ENCODE measurements at places on chromosomes 6 and 20. TPM values are rescaled to one million over a fixed set of nuclear protein-coding genes. Genes with fewer than 3 reads are reported as not detected.

GRCh38 chr20:31693987-31694661 lies 28.5 kb downstream of the BCL2L1 start:
- H3K4me3 ChIP-seq = no peak overlapping the region
- no peak for DNase-seq
- peaks cover 57% of the 10 kb centered on the region for H3K36me3 ChIP-seq
- H3K27ac ChIP-seq = peak overlapping the region; percentile 60
- peaks cover 61% of the 10 kb centered on the region for H3K4me1 ChIP-seq

DNA sequence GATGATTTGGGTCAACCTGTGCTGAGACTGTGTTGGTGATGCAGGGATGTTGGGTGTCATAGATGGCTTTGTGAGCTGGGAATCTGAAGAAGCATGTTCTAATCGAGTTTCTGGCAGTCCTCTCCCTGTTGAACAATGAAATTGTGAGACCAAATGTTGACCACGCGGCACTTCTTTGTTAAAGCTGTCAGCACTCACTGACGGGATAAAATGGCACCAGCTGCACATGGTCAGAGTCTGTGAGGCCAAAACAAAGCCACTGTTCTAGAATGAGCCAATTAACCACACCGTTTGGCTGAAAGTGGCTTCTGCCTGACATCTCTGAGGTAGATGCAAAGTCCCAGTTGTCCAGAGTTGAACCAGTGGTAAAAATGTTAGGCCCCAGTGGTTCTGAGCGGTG lies 562.2 kb downstream of the KIF16B start:
- H3K27ac ChIP-seq = no peak overlapping the region
- DNase-seq = no peak
- H3K4me1 ChIP-seq = no peaks in the 10 kb centered on the region
- H3K4me3 ChIP-seq = no peak overlapping the region
- no peaks in the 10 kb centered on the region for H3K27me3 ChIP-seq

- DNase-seq = no peak
- H3K36me3 ChIP-seq = no peaks in the 10 kb centered on the region
- H3K27me3 ChIP-seq = no peaks in the 10 kb centered on the region
- no peak overlapping the region for H3K4me3 ChIP-seq
- no peak overlapping the region for H3K27ac ChIP-seq
Measured at GRCh38 chr6:133159255-133159795, 81.8 kb upstream of the EYA4 start.

DNA sequence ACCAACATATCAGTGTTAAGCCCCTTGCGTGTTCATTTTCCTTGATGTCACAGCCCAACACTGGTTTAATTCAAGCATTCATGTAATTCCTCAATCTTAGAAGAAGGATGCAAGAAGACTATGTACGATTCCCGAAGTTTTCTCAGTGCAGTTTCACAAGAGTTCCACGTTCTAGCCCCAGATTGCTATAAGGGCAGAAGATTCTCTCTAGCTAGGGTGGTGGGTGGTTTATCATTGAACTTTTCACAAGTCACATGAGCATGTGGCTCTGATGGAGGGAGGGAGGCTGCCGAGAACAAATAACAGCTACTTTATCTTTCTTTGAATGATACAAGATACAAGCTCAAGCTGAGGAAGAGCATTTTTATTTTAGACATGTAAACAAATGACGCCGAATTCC lies 71.9 kb upstream of the NHSL1 start:
- peaks cover 27% of the 10 kb centered on the region for H3K27me3 ChIP-seq
- no peak for DNase-seq
- H3K27ac ChIP-seq = no peak overlapping the region
- H3K4me1 ChIP-seq = peaks cover 1% of the 10 kb centered on the region
- no peak overlapping the region for H3K4me3 ChIP-seq

DNA sequence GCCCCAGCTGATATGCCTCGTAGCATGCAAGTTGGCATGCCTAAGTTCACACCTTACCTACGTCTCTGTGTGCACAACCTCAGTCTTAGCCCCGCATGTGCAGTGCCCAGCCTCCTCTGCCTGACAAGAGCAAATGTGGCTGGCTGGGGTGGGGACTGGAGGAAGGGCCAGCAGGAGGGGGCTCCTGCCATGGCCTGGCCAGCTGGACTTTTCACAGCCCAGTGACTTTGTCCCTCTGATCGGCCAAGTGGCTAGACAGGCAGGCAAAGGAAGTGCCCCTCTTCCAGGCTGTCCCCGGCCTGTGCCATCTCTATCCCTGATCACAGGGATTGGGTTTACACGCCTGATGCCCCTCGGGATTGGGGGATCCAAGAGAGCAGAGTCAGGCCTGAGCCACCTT lies 49.5 kb upstream of the SIRPA start:
- no peak overlapping the region for H3K27ac ChIP-seq
- peaks cover 2% of the 10 kb centered on the region for H3K27me3 ChIP-seq
- H3K4me3 ChIP-seq = no peak overlapping the region
- no peak for DNase-seq
- no peaks in the 10 kb centered on the region for H3K36me3 ChIP-seq
- peaks cover 13% of the 10 kb centered on the region for H3K4me1 ChIP-seq

DNA sequence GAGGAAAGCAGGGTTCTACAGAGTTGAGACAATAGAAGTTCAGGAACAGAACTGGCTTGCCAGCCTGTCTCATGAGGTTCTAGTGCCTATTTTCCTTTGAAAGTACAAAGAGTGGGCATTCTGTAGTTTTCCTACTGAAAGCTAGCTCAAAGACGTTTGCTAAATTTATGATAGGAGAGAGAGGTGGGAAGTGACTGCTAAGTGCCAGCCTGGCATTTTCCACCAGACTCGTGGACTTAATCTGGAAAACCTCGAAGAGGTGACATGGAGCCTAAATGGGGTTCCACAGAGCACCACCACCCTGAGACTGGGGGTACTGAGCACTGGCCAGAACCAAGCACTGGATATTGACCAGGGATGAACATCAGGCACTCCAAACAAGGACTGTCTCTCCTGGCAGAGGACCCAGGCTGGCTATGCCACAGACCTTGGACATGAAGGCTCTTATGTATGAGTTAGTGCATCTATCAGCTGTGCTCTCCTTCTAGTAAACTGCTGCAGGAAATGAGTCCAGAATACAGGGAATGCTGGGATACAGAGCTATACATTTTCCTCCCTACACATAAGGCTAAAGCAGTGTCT lies 7.1 kb downstream of the PEX6 start:
- H3K36me3 ChIP-seq = peaks cover 12% of the 10 kb centered on the region
- H3K4me3 ChIP-seq = no peak overlapping the region
- no peak for DNase-seq
- peaks cover 20% of the 10 kb centered on the region for H3K4me1 ChIP-seq
- H3K27ac ChIP-seq = peak overlapping the region; percentile 52

- DNase-seq = no peak
- H3K4me3 ChIP-seq = no peak overlapping the region
- H3K27ac ChIP-seq = no peak overlapping the region
- peaks cover 2% of the 10 kb centered on the region for H3K36me3 ChIP-seq
- peaks cover 14% of the 10 kb centered on the region for H3K27me3 ChIP-seq
Measured at GRCh38 chr20:37662308-37662707, 31.5 kb upstream of the CTNNBL1 start.

- peaks cover 7% of the 10 kb centered on the region for H3K36me3 ChIP-seq
- H3K27me3 ChIP-seq = peaks cover 2% of the 10 kb centered on the region
Measured at GRCh38 chr6:130473886-130474285, 108.1 kb downstream of the TMEM200A start.

GRCh38 chr20:20134941-20135575 lies 82.7 kb downstream of the CFAP61 start:
- H3K4me3 ChIP-seq = no peak overlapping the region
- peaks cover 3% of the 10 kb centered on the region for H3K27me3 ChIP-seq
- peaks cover 3% of the 10 kb centered on the region for H3K36me3 ChIP-seq
- H3K27ac ChIP-seq = no peak overlapping the region
- no peak for DNase-seq
- H3K4me1 ChIP-seq = no peaks in the 10 kb centered on the region

GRCh38 chr6:142633317-142633716 lies 311.7 kb downstream of the HIVEP2 start:
- DNase-seq = no peak
- peaks cover 3% of the 10 kb centered on the region for H3K4me1 ChIP-seq
- no peaks in the 10 kb centered on the region for H3K27me3 ChIP-seq
- no peaks in the 10 kb centered on the region for H3K36me3 ChIP-seq
- H3K27ac ChIP-seq = no peak overlapping the region
- no peak overlapping the region for H3K4me3 ChIP-seq

GRCh38 chr6:150925590-150925928 lies 60.1 kb downstream of the MTHFD1L start:
- no peak overlapping the region for H3K4me3 ChIP-seq
- no peak for DNase-seq
- H3K36me3 ChIP-seq = peaks cover 13% of the 10 kb centered on the region
- H3K27me3 ChIP-seq = no peaks in the 10 kb centered on the region

DNA sequence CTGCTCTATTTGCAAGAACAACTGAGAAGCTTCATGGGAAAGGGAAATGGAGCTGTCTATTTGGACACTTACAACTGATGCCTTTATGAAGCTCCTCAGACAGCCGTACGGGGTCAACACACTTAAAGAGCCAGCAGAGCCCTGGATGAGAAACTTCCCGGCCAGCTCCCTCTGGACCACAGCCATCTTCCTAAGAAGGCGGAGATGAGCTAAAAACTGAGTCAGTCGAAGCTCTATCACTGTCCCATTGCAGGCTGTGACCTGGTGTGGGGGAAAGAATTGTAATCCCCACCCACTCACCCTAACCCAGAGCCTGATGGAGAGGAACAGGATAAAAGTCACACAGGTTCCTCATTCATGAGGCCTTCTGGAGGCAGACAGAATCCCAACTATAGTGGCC lies 360.4 kb upstream of the JARID2 start:
- no peak overlapping the region for H3K4me3 ChIP-seq
- no peak overlapping the region for H3K27ac ChIP-seq
- no peak for DNase-seq
- H3K36me3 ChIP-seq = no peaks in the 10 kb centered on the region

Gene CST2
- not detected for total RNA-seq

Gene PERP
- 19.0 TPM for total RNA-seq

Gene GMPR
- total RNA-seq = 4.0 TPM
